Neuronal stem cell (in vitro differentiated cells): ENCODE measurements at places on chromosomes 4 and X.

- no peak for DNase-seq
These were observed 21.7 kb downstream of the PDLIM3 start for GRCh38 chr4:185513489-185514181.

GRCh38 chr4:95061220-95061619 lies 303.5 kb downstream of the BMPR1B start:
- no peak for DNase-seq

GRCh38 chr4:118826723-118827444 lies 9.0 kb downstream of the SEC24D start:
- no peak for DNase-seq

DNA sequence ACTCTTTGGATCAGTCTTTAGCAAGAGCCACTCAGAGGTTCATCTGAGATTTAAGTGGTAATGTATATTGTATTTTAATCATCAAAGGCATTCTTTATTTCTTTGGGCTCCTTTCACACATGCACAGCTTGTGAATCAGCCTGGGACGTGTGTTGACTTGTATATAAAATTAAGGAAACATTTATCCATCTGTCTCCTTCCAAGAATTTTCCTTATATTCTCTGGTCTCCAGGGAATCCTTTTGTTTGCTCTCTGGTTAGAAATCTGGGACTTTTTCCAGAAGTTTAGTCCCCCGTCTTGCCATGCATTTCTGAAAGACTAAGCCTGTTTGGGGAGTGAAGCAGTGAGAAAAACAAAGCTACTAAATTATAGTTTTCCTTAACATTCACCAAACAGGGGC lies 212.3 kb downstream of the DCAF12L2 start:
- no peak for DNase-seq

GRCh38 chr4:28443801-28444412 lies 1583.3 kb downstream of the STIM2 start:
- DNase-seq, result no peak

- no peak for DNase-seq
These were observed 965 bp downstream of the TCEAL4 start for GRCh38 chrX:103586314-103586646.

- DNase-seq, result no peak
These were observed 3.7 kb downstream of the FGD1 start for GRCh38 chrX:54492340-54492739.

- DNase-seq, result no peak
These were observed 284.0 kb downstream of the BCOR start for GRCh38 chrX:39813631-39814277.

- no peak for DNase-seq
These were observed 185.3 kb downstream of the CRLF2 start for GRCh38 chrX:1027133-1027532.

DNA sequence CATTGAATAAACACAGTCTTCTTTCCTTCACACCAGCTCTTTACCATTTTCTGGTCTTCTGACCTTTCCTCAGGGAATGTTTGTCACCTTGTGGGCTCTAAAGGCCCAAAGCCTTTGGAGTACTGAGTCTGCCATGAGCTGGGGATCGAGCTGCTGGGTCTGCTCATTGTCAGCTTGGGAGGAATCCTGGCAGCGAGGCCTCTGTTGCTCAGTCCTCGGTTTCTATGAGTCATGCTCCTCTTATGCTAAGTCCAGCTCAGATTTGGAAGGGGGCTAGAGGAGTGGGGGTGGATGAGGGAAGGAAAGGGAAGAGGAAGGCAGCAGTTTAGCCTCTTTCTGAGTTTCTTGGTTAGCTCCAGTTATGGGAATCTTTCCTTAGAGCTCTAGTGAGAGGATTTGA lies 31.1 kb downstream of the NHSL2 start:
- no peak for DNase-seq

DNA sequence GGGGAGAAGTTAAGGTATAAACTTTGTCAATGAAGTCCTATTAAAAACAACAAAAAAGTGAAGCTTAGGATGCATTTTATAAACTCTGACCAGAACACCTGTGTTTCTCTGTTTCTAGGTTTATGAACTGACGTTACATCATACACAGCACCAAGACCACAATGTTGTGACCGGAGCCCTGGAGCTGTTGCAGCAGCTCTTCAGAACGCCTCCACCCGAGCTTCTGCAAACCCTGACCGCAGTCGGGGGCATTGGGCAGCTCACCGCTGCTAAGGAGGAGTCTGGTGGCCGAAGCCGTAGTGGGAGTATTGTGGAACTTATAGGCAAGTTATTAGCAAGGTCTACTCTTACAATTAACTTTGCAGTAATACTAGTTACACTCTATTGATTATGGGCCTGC lies 46.6 kb downstream of the HTT start:
- DNase-seq, result no peak

- DNase-seq, result no peak
These were observed 213.5 kb downstream of the TEX13A start for GRCh38 chrX:105006996-105007395.

DNA sequence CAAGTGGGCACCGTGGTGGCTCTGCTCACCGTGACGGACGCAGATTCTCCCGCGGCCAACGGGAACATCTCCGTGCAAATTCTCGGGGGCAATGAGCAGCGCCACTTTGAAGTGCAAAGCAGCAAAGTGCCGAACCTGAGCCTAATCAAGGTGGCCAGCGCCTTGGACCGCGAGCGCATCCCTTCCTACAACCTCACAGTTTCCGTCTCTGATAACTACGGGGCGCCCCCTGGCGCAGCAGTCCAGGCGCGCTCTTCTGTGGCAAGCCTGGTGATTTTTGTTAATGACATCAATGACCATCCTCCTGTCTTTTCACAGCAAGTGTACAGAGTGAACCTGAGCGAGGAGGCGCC lies 2.7 kb downstream of the FAT4 start:
- peak; percentile 37 for DNase-seq

DNA sequence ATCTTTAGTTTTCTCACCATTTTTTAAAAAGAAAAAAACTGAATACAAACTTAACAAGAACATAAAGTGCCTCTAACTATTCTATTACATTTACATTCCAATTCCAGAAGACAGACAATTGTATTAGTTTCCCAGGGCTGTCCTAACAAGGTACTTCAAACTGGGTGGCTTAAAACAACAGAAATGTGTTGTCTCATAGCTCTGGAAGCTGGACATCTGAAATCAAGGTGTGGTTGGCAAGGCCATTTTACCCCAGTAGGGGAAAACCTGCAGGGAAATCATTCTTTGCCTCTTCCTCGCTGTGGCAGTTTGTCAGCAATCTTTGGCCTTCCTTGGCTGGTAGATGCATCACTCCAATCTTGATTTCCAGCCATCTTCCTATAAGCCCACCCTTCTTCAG lies 37.5 kb upstream of the TMEM33 start:
- DNase-seq, result no peak
